ENCODE measurements at places on chromosomes 2 and 18.

DNA sequence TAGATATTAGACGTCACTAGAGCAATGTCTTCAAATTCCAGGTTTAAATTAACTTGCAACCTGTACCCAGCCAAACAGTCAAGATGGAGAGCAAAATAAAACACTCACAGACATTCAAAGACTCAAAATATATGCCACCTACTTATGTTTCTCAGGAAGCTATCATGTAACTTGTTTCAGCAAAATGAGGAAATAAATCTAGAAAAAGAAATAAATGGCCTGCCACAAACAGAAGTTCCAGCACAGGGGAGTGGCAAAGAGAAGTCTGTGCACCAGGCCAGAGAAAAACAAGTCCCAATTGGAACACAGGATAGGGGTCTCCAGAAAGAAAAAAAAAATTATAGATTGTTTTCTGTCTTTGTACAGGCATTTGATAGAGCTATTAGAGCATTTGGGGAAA lies 96.7 kb downstream of the LRP2 start:
- DNase-seq, result no peak

GRCh38 chr2:73993778-73994177 lies 9.1 kb downstream of the TET3 start:
- DNase-seq, result no peak

DNA sequence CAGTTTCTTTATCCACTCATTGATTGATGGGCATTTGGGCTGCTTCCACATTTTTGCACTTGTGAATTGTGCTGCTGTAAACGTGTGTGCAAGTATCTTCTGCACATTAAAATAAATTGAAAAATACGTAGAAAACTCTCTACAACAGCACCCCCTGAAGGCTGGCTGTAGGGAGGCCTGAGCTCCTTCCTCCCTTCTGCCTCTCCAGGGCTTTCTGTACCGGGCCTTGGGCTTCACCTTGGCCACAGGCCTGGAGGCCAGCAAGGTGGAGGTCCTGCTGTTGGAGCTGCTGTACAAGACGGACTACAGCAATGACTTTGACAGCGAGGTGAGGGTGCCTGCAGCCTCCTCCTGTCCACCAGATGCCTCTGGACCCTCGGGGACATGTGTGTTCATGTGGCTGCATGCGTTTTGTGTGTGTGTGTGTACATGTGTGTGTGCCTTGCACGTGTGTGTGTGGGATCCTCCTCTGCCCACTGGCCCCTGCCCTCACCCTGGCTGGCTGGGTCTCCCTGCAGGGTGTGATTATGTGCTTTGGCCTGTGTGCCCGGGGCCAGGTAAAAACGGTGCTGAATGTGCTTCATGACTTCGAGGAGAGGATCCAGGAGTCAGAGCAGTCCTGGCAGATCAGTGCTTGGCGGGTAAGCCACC lies 29.2 kb downstream of the MROH2A start:
- no peak for DNase-seq

DNA sequence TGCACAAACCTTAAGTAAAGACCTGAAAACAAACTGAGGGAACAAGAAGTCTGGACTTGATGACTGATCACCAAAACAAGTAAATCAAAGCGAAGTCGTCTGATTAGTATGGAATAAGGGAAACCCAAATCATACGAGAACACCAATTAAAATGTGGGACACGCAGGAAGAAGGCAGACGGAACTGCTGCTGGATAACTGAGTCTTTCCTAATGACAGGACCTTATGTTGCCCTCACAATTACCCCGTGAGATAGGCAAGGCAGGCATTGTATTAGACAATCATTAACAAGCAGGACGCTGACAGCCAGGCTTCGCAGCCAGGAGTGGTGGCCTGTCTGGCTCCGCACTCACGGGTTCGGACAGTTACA lies 614 bp upstream of the COQ10B start:
- no peak for DNase-seq

DNA sequence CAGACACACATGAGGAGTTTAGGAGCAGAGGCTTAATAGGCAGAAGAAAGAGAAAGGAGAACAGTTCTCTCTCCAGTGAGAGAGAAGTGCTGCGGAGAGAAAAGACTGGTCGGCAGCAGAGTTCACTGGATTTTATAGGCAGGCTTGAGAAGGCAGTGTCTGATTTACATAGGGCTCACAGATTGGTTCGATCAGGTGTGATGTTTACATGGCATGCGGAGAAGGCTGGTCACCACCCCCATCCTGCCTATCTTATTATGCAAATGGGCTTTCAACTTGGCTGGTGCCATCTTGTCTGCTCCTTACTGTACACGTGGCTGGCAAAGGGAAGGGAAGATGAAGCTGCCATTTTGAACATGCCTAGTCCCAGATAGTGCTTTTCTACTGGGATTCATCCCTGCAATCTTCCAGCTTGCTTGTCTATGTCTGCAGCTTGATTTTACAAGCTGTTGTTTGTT lies 113.4 kb downstream of the AP1S3 start:
- no peak for DNase-seq

GRCh38 chr18:7521226-7521856 lies 45.8 kb upstream of the PTPRM start:
- no peak for DNase-seq

DNA sequence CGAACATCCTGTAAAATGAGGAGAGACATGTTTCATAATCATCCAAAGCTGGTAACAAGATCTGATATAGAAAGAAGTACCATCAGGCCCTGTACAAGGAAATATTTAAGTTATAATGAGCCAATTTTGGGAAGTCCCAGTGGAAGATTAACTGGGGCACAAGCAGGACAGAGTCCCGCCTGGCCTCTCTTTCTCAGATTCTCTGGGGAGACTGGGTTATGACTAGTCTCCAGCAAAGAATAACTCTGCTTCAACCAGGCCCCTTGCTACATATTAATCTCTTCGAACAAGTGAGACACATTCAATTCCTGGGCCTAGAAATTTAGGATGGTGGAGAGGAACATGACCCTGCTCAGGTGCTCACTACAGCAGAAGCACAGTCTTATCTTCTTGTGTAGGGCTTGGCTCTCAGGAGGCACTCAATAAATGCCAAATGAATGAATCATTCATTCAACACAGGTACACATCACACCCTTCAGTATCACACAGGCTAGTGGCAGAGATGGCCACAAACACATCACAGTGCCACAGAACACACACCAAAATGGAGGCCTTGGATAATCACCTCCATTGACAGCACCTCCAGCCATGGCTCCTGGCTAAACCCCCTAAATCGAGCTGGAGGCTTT lies 46.4 kb upstream of the RNF152 start:
- DNase-seq, result no peak

GRCh38 chr18:45059695-45060094 lies 379.0 kb downstream of the SETBP1 start:
- DNase-seq, result no peak

DNA sequence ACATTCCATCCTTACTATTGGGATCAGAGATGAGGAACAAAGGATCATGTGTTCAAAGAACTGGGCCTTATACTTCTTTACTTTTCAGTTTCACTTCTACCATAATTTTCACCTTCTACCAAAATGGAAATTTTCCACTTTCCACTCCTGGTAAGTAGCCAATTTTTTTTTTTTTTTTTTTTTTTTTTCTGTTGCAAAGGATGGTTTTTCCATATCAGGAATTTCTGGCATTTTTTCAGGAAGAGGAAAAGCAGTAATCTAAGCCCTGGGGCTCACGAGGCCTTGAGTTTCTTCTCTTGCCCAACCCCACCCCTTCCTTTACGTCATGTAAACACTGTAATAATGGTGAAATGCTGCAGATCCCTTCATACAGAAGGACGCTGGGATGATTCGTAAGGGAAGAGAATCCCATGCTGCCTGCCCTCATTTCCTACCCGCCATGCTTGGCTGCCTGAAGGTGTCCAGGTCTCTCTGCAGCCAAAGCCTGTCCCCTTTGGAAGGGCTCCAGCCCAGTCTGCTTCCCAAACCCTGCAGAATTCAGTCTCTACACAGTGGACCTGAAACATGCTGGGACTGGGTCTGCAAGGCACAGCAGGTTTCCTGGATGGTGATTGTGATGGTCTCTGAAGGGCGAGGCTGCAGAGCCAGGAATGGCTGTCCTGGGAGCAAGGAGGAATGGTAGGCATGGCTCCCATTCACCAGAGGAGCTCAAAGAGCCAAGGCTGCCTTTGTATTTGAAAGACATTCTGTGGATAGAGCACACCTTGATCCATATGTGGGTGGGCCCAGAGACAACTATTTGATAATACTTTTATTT lies 57.0 kb downstream of the EFR3B start:
- DNase-seq, result no peak

DNA sequence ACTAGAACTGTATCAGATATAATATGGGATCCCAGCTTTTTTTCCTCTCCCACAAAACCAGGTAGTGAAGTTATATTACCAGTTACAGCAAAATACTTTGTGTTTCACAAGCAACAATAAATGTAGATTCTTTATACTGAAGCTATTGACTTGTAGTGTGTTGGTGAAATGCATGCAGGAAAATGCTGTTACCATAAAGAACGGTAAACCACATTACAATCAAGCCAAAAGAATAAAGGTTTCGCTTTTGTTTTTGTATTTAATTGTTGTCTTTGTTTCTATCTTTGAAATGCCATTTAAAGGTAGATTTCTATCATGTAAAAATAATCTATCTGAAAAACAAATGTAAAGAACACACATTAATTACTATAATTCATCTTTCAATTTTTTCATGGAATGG lies 77.7 kb upstream of the CSRNP3 start:
- DNase-seq, result no peak

- DNase-seq, result no peak
These were observed 34.6 kb downstream of the BIN1 start for GRCh38 chr2:127072396-127072795.

GRCh38 chr18:51952844-51953243 lies 387.2 kb upstream of the DCC start:
- no peak for DNase-seq

- no peak for DNase-seq
These were observed 11.0 kb upstream of the DCDC2C start for GRCh38 chr2:3692375-3692774.

- no peak for DNase-seq
These were observed 3.0 kb downstream of the ACVR2A start for GRCh38 chr2:147847746-147848391.

DNA sequence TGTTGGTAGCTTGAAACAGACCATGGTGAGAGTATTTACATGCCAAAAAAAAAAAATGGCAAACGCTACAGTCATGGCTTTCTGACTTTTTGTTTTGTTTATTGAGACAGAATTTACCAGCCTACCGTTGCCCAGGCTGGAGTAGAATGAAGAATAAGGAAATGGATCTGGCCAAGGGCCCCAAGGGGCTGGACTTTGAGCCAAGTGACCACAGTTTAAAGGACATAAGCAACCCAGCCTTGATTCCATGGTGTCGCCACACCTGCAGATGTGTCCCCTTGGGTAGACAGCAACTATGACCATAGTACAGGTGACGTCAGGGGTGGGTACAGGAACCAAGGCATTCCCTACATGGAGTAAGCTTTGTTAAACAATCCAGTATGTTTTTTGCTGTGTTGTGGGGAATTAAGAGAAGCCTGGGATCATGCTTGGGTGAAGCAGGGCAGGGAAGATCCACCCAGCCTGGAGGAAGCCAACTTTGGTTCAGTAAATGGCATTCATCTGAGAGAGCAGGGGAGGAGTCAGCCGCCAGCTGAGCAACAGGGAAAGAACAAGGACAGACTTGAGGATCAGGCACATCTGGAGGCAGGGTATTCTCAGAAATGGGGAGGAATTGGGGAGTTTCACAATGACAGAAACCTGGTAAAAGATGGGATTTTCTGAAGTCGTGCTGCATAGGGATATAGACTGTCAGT lies 110.3 kb upstream of the SH3BP4 start:
- DNase-seq, result no peak

DNA sequence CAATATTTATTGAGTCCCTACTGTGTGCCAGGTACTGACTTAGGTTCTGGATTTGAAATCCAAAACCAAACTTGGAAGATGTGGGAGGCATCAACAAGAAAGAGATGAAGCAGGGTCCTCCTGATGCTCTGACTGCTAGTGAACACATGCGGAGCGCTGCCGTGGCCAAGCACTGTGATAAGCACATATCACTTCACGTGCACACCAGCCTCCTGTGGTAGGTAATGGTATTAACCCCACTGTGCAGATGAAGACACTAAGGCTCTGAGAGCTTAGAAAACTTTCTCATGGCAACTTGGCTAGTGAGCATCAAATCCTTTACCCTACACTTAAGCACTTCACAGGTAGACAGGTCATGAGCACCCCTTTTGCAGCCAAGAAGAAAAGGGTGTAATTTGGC lies 216.1 kb downstream of the HAUS1 start:
- no peak for DNase-seq

DNA sequence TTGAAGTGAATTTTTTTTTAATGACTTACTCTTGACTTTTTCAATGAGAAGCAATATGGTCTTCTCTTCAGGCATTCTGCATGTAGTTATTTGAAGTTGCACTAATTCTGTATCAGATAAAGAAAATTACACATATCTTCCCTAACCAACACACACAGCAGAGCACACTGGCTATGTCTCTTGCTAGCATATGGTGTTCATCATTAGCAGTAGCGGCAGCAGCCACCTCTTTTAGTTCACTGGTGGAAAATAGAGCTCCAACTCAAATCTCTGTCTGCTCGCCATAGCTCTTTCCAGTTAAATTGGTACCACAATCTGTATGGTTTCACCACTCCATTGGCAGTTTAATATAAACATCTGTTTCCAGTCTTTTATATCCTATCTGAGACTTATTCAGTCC lies 278.1 kb upstream of the ZEB2 start:
- no peak for DNase-seq

GRCh38 chr2:197286805-197287595 lies 23.6 kb downstream of the ANKRD44 start:
- DNase-seq, result no peak

DNA sequence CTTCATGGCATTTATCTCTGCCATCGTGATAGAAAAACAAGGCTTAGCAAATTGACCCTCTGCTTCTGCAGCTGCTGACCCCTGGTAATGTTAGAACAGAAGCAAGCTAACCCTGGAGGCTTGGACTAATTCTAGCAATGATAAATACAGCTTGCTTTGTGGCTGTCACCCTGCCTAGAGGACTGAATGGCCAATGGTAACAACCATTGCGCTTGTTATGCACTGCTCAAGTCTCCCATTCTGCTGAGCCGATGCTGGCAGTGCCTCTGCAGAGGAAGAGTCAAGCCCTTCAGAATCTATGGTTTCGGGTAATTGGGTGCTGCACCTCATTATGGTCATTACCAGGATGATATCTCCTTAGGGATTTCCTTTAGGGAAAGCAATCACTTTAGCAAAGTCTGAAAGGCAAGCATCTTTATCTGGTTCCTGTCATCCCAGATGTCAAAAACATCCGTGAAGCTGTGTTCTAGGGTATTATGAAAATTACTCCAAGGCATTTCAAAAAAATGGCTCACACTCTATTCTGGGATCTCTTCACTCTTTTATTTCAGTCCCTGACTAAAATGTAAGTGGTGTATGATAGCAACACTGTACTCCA lies 186.8 kb upstream of the DLGAP1 start:
- DNase-seq, result no peak

- DNase-seq, result no peak
These were observed 59.6 kb downstream of the SOS1 start for GRCh38 chr2:39061280-39061679.

GRCh38 chr18:13112982-13113381 lies 105.6 kb upstream of the LDLRAD4 start:
- no peak for DNase-seq

- DNase-seq, result no peak
These were observed 95.4 kb downstream of the ZBTB7C start for GRCh38 chr18:48313792-48314191.
